ENCODE measurements at places on chromosomes 13 and 19.

DNA sequence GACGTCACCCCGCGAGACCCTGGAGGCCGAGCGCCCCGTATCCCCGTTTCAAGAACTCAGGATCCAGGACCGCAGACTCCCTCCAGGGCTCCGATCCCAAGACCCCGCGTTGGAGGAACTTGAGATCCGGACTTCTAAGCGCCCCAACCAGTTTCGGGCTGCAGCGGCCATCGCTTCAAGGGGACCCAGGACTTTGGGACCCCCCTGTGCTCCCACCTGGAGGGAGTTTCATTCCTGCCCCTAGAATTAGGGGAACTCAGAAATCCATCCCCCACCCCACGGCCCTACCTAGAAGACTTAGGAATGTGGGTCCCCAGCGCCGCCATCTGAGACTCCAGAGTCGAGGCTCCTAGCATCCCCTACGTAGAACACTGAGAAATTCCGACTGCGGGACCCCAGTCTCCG, 400 bp downstream of the PLEKHG2 start:
- no peak for DNase-seq

- DNase-seq: no peak
Measured at GRCh38 chr13:90233933-90234672, 1113.4 kb upstream of the MIR17HG start.

GRCh38 chr13:30457306-30457891, 8.3 kb downstream of the HMGB1 start:
- no peak for DNase-seq

DNA sequence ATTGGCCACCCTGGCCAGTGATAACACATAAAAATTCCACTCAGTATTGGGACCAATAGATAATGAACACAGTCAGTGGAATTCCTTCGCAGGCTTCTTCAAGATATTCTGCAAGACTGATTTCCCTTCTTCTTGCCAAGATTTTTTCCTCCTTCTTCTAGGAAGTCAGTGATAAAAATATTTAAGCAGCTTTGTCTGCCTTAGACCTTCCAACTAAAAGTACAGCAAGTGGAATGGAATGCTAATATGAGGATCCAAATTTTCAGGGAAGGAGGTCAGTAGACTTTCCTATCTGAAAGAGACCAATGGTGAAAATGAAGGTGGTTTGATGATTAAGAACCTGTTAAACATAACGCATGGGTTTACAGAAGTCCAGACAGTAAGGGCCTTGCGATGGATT, 9.6 kb downstream of the STARD13 start:
- DNase-seq: no peak

- peak; percentile 43 for DNase-seq
Measured at GRCh38 chr19:33795370-33796163, 1.1 kb upstream of the KCTD15 start.

GRCh38 chr13:107373551-107373950, 805.6 kb upstream of the ARGLU1 start:
- no peak for DNase-seq

- DNase-seq: no peak
Measured at GRCh38 chr19:40604647-40605215, 3.6 kb downstream of the LTBP4 start.

- DNase-seq: no peak
Measured at GRCh38 chr13:49124693-49125304, 95.3 kb upstream of the MLNR start.

GRCh38 chr13:28819735-28820098, 422 bp upstream of the MTUS2 start:
- peak; percentile 42 for DNase-seq

GRCh38 chr13:98869408-98870090, 108.3 kb downstream of the DOCK9 start:
- DNase-seq: no peak

DNA sequence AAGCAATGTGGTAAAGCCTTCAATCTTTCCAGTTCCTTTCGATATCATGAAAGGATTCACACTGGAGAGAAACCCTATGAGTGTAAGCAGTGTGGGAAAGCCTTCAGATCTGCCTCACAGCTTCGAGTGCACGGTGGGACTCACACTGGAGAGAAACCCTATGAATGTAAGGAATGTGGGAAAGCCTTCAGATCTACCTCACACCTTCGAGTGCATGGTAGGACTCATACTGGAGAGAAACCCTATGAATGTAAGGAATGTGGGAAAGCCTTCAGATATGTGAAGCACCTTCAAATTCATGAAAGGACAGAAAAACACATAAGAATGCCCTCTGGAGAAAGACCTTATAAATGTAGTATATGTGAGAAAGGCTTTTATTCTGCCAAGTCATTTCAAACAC, 15.6 kb upstream of the ZNF763 start:
- no peak for DNase-seq

DNA sequence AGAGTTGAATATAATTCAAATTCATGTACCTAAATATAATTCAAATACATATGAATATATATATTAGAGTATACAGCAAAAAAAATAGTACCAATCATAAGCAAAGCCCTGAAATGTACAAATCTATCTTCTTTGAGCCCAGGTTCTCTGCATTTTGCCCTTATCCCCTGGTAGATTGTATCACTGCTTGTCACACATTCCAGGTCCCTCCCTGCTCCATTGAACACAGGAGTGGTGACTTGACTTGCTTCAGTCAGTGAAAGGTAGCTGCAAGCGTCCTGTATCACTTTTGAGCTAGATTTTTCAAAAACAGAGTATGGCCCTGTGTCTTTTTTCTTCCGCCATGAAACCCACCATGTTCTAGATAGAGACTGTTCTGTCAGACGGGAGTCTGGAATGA, 369.4 kb downstream of the LIG4 start:
- DNase-seq: no peak

GRCh38 chr19:28312269-28312668, 900.7 kb downstream of the UQCRFS1 start:
- no peak for DNase-seq

- DNase-seq: no peak
Measured at GRCh38 chr19:3508771-3509535, 2.8 kb downstream of the FZR1 start.

- DNase-seq: no peak
Measured at GRCh38 chr19:7516333-7516732, 430 bp downstream of the ZNF358 start.

GRCh38 chr19:35673121-35673804, 6.9 kb downstream of the UPK1A start:
- DNase-seq: peak; percentile 19

- DNase-seq: no peak
Measured at GRCh38 chr13:67267136-67267535, 37.0 kb upstream of the PCDH9 start.

DNA sequence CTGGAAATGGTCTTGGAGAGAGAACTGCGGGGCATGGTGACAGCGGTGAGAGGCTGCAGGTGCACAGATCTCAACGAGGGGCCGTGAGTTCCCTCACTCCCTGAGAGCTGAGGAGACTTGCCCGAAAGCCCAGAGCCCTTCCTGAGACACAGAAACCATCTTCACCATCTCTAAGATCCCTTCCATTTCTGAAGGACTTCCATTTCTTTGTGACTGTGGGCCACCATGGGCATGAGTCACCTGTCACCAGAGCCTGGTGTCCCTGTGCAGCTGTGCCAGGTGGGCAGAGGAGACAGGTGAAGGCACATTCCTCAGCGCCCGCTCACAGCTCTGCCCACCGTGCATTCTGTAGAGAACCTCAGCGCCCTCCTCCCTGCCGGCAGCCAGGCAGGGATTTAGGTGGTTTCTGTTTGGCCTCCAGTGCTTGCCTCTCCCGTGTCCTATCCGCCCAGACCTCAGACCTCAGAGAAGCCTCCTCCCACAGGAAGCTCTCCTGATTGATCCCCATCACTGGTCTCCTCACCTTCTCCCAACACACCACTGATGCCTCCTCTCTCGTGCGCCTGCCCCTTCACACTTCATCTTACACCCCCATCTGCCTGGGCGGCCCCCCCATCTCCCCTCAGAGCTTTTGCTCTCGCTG, 24.2 kb downstream of the SH3GL1 start:
- DNase-seq: no peak

GRCh38 chr13:75830842-75831241, 194.7 kb downstream of the LMO7 start:
- no peak for DNase-seq

DNA sequence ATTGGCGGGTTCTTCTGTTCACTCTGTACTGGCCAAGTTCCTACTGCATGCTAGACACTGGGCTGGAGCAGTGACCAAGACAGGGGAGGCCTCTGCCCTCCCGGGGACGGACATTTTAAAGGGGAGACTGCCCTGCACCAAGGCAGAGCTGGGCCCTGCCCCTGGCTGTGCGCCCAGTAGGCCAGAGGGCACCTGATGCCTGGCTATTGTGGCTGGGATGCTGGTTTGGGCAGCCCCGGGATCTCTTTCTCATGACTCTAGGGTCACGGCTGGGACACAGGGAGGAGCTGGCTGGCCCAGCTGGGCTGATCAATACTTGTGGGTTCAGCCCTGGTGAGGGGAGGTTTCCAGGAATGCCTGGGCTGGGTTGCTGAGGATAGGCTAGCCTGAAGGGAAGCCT, 17.7 kb downstream of the LIPE start:
- no peak for DNase-seq

All from CD4-positive, alpha-beta T cell treated with Interleukin-1 beta for 1 hour (primary cell).